ENCODE measurements at places on chromosomes 13 and 19.

GRCh38 chr19:55672418-55672817 lies 2.6 kb upstream of the EPN1 start:
- no peak for DNase-seq

DNA sequence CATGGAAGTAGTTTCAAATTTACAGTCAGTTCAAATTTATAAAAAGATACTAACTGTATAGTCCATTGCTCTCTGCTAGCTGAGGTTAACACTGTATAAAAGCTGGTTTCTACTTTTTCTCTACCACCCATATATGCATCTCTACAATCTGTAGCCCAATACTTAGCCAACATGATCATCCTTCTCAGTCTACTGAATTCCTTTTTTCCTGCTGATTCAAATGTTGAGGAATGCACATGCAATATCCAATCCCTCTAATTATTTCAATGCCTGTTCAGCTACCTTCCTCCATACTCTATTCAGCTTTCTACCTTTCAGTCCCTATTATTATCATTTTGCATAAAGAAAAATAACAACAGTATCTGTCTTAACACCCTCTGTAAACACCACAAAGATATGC lies 15.6 kb downstream of the KPNA3 start:
- DNase-seq, result no peak

- DNase-seq, result no peak
Measured at GRCh38 chr13:27199211-27199610, 27.6 kb upstream of the USP12 start.

GRCh38 chr13:100428986-100429385 lies 159.6 kb downstream of the GGACT start:
- DNase-seq, result no peak

DNA sequence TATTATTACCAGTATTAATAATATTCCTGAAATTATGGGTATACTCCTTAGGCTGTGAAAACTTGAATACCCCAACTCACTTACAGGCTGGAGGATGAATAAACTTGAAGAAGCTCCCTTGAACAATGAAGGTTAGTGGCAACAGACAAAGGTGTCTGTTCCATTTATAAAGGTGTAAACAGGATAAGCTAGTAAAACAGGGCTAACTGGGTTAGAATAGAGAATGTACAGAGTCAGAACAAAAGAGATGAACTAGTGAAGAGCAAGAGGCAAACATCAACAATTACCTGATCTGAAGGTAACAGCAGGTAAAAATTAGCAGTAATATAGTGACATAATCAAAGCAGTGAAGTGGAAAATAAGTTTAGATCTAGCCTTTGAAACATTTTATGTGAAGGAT lies 23.2 kb downstream of the MICU2 start:
- no peak for DNase-seq

GRCh38 chr13:22893777-22894176 lies 287.0 kb upstream of the SGCG start:
- DNase-seq, result no peak

- DNase-seq, result no peak
Measured at GRCh38 chr13:44578067-44578400, 1.9 kb upstream of the TSC22D1 start.

GRCh38 chr19:3667037-3667638 lies 33.1 kb downstream of the PIP5K1C start:
- DNase-seq, result no peak

DNA sequence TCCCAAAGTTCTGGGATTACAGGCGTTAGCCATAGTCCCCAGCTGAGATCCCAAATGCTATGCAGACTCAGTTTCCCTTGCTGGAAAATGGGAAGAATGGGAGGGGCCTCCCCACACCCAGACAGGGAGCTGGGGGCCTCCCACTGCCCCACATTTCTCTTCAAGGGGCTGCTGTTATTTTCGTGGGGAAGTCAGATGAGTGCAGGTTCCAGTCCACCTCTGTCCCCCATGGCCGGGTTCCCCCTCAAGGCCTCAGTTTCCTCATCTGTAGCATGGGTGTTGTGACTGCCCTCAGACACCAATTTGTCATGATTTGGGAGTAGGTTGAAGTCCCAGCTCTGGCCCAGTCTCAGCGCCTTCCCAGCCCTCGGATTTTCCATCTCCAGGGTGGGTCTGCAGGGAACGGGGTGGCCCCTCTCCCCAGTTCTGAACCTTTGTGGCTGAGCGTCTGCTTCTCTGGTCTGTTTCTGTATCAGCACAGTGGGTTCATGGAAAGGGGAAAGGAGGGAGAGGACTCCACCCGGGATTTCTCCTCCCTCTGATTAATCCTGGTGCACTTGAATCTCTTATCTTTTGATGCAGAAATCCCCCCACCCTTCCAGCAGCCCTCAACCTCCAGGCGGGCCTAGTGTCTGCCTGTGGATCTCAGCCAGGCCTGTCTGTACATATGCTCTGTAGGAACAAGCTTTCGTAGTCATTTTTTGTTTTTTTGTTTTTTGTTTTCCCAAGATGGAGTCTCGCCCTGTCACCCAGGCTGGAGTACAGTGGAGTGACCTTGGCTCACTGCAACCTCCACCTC lies 12.2 kb downstream of the NFIC start:
- no peak for DNase-seq

DNA sequence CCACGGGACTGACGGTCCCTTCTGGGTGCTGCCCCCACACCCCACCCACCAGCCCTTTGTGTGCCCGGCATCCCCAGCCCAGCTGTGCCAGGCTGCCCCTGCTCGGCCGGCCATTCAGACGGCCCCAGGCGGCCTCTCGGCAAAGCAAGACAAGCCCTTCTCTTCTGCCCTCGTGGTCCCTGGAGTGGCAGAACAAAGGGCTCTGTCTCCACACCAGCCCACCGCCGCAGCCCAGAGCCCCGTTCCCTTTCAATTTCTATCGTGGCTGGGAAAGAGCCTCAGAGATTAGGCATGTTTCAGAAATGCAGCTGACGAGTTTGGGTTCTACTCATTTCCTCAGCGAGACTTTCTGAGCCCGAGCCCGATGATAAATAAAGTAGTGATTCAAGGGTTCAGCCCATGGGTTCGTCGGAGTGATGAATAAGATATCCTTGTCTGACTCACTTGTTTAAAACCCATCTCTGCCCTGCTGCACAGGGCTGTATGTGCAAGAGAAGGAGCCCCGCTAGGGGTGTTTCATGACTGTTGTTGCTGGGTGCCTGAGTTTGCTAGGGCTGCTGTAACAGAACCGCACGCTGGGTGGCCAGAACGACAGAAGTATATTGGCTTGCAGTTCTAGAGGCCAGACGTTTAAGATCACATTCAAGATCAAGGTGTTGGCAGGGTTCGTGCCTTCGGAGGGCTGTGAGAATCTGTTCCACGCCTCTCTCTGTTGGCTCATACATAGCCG lies 4.3 kb downstream of the MYO9B start:
- DNase-seq, result peak; percentile 35

- DNase-seq, result no peak
Measured at GRCh38 chr19:49912965-49913685, 15.9 kb upstream of the ATF5 start.

DNA sequence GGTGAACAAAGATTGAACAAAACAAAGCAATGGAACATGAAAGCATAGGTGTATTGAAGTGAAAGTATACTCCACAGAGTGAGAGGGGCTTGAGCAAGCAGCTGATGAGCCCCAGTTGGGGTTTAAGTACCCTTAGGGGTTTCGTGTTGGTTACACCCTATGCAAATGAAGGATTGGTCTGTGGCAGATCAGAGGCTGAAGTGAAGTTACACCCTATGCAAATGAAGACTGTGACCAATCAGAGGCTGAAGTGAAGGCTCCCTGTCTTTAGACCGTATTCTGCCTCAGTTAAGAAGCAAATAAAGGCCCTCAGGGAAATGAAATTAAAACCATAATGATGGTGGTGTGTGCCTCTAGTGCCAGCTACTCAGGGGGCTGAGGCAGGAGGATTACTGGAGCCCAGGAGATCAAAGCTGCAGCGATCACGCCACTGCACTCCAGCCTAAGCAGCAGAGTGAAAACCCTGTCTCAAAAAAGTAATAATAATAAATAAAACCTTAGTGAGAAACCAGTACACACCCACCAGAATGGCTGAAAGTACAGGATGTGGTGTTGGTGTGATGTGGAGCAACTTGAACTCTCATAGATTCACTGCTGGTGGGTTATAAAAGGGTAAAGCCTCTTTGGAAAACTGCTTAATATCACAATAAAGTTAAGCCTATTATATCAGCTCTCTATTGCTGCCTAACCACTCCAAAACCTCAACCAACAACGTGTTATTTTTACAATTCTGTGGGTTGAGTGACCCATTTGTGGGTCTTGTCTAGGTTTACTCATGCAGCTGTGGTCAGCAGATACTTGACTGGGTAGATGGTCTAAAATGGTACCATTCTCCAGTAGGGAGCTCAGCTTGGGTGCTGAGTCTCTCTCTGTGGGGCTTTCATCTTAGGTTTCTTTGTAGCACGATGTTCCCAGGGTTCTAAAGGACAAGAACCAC lies 12.8 kb upstream of the UPF3A start:
- DNase-seq, result no peak

- no peak for DNase-seq
Measured at GRCh38 chr19:49395581-49396407, 7.7 kb downstream of the KASH5 start.

DNA sequence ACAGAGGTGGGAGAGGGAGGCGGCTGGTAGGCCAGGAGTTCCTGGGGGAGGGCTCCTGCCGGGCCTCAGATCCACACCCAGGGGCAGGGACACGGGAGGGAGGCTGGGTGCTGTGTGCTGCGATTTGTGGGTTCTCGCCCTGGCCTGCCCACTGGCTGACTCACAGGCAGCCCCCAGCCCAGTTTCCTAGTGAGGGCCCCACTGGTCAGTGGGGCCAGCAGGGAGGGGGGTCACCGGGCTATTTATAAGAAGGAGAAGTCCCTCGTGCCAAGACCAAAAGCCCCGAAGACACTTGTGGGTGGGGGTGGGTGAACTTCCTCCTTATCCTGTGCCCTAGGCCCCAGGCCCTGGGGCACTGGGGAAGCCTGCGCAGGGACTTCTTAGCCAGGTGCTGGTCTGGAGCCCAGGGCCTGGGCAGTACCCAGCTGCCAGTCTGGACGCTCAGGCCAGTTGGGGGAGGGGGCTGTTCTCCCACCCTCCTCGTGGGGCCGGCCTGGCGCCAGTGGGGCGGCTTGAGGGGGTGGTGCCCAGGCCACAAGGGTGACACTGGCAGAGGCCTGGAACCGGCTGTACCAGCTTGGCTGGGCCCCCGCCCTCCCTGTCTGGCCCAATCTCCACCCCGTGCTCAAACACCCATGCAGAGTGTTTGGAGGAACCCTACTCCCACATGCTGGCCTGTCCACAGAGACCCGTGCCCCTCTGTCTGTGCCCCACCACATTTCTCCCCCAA lies 5.0 kb upstream of the JUNB start:
- no peak for DNase-seq

GRCh38 chr13:101416181-101417042 lies at the start of gene NALCN:
TSS of gene NALCN (minus strand) at chr13:101416508. CDS start at chr13:101399126, 17,382 bp downstream.
- DNase-seq, result no peak

DNA sequence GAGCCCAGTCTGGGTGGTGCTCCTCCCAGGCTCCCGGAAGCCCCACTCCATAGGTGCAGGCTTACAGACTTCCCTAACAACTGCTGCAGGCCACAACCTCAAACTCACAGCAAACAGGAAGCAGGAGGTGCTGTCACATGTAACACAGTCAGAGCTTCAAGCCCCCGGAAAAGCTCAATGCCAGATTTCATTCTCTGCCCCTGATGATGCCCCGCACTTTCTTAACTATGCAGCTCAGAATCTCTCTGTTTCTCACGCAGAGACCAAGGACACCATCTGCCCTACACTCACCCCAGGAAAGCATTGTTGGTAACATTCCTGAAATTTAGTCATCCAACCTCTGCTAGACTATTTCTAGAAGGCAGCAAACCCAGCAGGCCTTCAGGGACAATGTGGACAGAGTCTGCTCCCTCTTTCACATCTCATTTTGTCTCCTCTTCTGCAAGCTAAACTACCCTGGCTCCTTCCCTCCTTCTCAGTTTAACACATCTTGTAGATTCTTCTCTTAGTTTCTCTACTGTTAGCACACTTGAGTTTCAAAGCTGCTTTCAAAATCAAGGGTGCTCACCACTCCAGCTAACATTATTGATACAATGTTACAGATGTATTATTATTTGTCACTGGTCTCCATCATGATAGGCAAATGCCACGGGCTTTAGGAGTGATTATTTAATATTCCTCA lies 162.5 kb downstream of the KCTD12 start:
- no peak for DNase-seq

DNA sequence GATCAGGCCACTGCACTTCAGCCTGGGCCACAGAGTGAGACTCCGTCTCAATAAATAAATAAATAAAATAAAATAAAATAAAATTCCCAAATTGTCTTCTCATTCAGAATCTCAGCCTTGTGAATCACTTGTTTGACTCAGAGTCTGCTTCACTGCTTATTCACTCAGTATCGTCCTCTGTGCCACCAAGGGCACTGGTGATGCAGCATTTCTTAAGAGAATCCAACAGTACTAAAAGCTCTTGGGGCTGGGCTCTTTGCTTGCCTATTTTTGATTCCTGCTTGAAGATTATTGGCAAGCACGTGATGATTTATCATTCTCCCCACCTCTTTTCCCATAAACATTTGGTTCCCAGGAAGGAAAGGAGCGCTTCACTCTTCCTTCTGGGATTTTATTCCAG lies 54.8 kb upstream of the HMGB1 start:
- DNase-seq, result no peak

DNA sequence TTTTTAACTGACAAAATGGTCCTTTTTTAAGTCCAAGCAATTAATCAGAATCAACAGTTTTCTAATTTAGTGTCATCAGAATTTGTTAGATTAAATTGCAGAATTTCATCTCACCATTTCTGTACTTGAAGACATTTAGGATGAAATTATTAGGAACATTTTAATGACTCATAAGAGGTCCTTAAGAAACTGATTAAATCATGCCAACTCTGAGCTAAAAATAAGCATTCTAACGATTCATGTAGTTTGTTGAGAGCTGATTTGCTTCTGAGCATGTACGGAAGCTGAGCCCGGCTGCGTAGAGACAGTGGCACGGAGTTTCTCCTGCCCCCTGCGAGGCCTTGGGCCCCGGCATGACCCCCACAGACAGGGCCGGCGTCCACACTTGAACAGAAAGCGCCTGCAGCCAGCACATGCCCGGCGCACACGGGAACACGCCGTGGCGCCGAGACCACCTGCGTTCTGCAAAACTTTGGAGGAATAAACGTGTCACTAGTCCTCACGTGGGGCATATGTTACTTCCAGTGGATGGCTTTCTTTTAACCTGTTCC lies 89.7 kb upstream of the MCF2L start:
- no peak for DNase-seq

- DNase-seq, result peak; percentile 89
Measured at GRCh38 chr19:42132851-42133528, 744 bp upstream of the POU2F2 start.

- no peak for DNase-seq
Measured at GRCh38 chr19:55580628-55581144, at the start of gene ZNF579. TSS of gene ZNF579 (minus strand) at chr19:55580848. CDS start at chr19:55579639, 1,209 bp downstream.

DNA sequence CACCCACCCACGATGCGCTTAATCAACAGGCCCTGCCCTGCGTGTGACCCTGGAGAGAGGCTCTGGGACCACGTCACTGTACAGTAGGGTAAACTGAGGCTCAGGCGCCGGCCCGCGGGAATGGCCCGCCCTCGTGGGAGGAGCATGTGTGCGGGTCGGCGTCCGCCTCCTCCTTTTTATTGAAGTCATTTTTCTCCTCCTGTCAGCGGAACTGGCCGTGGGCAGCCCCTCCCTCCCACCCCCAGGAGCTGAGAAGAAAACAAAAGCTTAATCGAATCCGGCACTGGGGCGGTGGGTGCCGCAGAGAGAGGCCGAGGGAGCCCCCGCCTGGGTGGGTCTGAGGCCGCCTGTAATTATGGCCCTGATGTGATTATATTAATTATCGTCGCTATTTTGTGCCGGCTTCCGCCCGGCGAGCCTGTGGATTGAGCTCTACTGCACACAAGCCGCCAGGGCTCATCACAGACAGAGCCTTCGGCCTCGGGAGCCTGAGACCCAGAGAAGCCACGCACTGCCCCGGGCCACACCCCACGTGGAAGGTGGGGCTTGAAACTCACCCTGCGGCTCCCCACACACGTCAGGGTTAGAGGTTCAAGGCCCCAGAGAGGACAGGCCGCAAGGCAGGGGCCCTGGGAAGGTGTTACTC lies 7.0 kb downstream of the C2CD4C start:
- DNase-seq, result no peak
